Upper lobe of left lung (tissue), 6 donors: ENCODE measurements at places on chromosomes 2 and 18. TPM values are rescaled to one million over a fixed set of nuclear protein-coding genes. Genes with fewer than 3 reads are reported as not detected.

GRCh38 chr2:64401529-64401880 lies 52.5 kb upstream of the LGALSL start:
- H3K4me3 ChIP-seq: no peak overlapping the region
- H3K27me3 ChIP-seq: no peaks in the 10 kb centered on the region
- DNase-seq: peak; percentile 69
- H3K27ac ChIP-seq: no peak overlapping the region

DNA sequence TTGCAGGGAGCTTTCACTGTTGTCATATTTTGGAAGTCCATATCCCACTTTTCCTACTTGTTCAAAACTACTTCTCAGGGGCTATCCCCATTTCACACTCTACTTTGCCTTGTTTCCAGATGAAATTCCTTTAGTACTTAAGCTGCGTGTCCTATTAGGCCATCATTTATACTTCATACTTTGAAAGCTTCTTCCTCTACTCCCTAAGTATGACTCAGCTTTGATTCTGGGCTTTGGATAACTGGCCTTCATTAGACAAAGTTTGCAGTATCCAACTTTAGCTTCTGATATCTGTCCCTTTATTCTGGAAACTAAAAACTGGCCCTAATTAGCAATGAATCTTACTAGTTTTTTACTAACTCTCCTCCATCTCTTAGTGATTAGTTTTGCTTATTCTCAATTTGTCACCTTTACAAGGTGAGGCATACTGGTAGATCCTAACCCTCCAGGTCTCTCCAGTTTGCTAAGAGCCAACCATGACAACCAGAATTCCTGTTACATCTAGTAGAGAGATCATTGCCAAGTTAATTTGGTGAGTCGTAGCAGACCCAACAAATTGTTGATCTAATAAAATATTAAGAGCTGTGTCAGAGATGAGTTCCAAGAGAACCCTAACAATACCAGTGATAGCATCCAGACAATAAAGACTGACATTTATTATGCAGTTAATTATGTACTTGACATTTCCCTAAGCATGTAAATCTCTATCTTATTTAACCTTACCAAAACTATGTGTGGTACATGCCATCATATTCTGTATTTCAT lies 31.2 kb upstream of the ITGAV start:
- DNase-seq: no peak
- no peaks in the 10 kb centered on the region for H3K4me1 ChIP-seq
- H3K4me3 ChIP-seq: no peak overlapping the region
- no peak overlapping the region for H3K27ac ChIP-seq
- no peaks in the 10 kb centered on the region for H3K36me3 ChIP-seq

Gene ABCB11
- not detected for total RNA-seq

Gene MAPK4
- total RNA-seq: 8.0 TPM

Gene LCT
- not detected for total RNA-seq

GRCh38 chr2:113113807-113114206 lies 13.6 kb upstream of the IL1RN start:
- H3K4me1 ChIP-seq: peaks cover 4% of the 10 kb centered on the region
- H3K4me3 ChIP-seq: no peak overlapping the region
- H3K36me3 ChIP-seq: no peaks in the 10 kb centered on the region

GRCh38 chr2:7007488-7007845 lies 90.3 kb downstream of the RNF144A start:
- DNase-seq: no peak
- no peaks in the 10 kb centered on the region for H3K27me3 ChIP-seq
- H3K36me3 ChIP-seq: no peaks in the 10 kb centered on the region
- H3K4me3 ChIP-seq: no peak overlapping the region
- H3K27ac ChIP-seq: peak overlapping the region; percentile 69
- H3K4me1 ChIP-seq: peaks cover 24% of the 10 kb centered on the region

GRCh38 chr2:12488352-12489318 lies 228.1 kb upstream of the TRIB2 start:
- H3K27me3 ChIP-seq: no peaks in the 10 kb centered on the region
- peaks cover 6% of the 10 kb centered on the region for H3K4me1 ChIP-seq
- no peak for DNase-seq
- H3K27ac ChIP-seq: no peak overlapping the region
- H3K4me3 ChIP-seq: no peak overlapping the region

DNA sequence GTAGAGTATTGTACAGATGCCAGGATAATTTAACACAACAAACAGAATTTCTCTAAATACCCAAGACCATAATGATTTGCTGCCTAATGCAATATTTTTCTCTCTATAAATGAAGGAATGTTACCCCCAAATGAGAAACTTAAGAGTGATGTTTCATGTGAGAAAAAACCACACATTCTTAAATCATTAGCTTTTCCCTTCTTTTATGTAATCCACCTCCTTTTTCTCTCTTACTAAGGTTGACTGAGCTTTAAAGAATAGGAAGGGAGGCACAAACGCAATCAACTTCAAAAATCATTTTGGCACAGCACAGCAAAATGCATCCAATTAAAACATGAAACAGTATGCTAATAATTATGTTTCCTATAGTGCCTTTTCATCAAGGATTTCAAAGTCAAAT lies 698.1 kb upstream of the CDH2 start:
- H3K36me3 ChIP-seq: no peaks in the 10 kb centered on the region
- DNase-seq: no peak
- no peaks in the 10 kb centered on the region for H3K4me1 ChIP-seq
- H3K27ac ChIP-seq: no peak overlapping the region
- no peaks in the 10 kb centered on the region for H3K27me3 ChIP-seq

Gene IL37
- total RNA-seq: not detected

Gene SCG2
- total RNA-seq: not detected

- no peak overlapping the region for H3K4me3 ChIP-seq
- no peaks in the 10 kb centered on the region for H3K27me3 ChIP-seq
- H3K27ac ChIP-seq: no peak overlapping the region
- H3K4me1 ChIP-seq: peaks cover 3% of the 10 kb centered on the region
- H3K36me3 ChIP-seq: no peaks in the 10 kb centered on the region
- no peak for DNase-seq
Observed at GRCh38 chr2:23522726-23523372, 137.9 kb downstream of the KLHL29 start.

Gene DUSP2
- 6.9 TPM for total RNA-seq

Gene UGT1A6
- not detected for total RNA-seq

Gene PLEKHH2
- 36.0 TPM for total RNA-seq

- no peaks in the 10 kb centered on the region for H3K36me3 ChIP-seq
- H3K27ac ChIP-seq: no peak overlapping the region
- no peaks in the 10 kb centered on the region for H3K27me3 ChIP-seq
Observed at GRCh38 chr2:137813176-137813575, 151.1 kb upstream of the HNMT start.

DNA sequence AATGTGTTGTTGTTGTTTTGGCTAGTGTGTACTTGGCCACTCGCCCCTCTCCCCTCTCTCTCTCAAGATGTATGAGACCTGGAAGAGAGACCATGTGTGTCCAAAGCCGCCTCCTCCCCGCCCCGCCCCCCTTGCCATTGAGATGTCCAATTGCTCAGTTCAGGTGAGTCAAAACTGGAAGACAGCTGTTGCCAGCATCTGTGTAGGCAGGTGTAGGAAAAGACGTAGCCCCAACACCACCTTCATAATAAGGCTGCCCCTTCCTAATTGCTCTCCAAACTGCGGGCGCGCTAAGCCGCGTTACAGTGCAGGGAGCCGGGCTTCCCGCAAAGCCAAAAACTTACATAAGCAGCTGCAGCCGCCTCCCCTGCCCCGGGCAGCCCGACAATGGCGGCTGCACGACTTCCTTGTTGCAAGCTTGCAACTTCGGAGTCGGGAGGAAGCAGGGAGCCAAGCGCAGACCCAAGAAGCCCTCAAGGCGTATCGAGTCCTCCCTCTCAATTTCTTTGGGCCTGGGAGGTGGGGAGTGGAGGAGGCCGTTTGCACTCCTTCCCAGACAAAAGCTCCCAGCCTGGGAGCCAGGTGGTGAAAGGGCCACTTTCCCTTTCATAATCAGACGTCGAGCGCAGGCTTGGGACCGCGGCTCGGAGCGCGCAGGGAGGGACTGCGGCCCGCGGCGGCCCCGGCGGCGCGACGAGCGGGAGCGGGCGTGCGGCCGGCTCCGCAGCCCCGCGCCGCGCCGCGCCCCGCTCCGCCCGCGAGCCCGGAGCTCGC lies 882 bp downstream of the ZBTB14 start:
- H3K27ac ChIP-seq: peak overlapping the region; percentile 92
- H3K4me1 ChIP-seq: peaks cover 16% of the 10 kb centered on the region
- peak overlapping the region; percentile 89 for H3K4me3 ChIP-seq
- H3K36me3 ChIP-seq: peaks cover 7% of the 10 kb centered on the region
- no peaks in the 10 kb centered on the region for H3K27me3 ChIP-seq

DNA sequence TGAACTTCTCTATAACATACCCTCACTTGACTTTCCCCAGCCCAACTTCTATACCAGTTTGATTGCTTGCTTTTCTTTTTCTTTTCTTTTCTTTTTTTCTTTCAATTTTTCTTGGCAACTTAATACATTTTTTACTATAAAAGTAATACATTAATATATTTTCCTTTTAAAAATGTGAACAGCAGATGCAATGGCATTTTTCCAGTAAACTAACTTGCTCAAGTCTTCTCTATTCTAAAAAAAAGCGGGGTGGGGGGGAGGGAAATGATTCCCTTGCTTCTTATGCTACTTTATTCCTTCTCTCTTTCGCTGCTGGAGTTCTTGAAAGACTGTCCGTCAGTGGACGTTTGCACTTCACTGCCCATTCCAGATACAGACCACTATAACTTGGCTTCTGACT lies 70.5 kb downstream of the RBMS1 start:
- no peak for DNase-seq
- H3K27me3 ChIP-seq: no peaks in the 10 kb centered on the region
- no peak overlapping the region for H3K4me3 ChIP-seq

DNA sequence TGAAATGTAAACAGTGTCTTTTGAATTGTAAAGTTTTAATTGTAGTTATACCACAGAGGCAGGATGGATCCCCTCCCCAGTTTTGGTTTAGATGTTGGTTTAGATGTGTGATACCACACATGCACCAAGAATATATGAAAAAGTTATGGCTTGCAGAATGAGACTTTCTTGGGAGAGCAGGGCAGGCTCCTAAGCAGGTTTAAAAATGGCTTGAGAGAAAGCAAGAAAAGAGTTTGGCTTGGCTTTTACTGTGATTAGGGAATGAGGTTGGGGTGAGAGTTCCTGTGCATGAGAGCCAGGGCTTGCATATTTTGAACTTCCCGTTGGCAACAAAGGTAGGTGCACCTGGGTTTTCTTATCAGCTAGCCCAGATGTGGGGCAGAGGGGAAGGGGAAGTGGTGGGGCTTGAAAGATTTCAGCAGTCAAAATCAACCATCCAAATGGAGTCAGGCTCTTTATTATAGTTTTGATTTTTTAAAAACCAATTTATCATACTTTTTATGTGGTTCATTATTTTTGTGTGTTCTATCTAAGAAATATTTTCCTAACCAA lies 246.9 kb downstream of the MTX2 start:
- H3K4me3 ChIP-seq: no peak overlapping the region
- H3K36me3 ChIP-seq: no peaks in the 10 kb centered on the region
- no peaks in the 10 kb centered on the region for H3K4me1 ChIP-seq

DNA sequence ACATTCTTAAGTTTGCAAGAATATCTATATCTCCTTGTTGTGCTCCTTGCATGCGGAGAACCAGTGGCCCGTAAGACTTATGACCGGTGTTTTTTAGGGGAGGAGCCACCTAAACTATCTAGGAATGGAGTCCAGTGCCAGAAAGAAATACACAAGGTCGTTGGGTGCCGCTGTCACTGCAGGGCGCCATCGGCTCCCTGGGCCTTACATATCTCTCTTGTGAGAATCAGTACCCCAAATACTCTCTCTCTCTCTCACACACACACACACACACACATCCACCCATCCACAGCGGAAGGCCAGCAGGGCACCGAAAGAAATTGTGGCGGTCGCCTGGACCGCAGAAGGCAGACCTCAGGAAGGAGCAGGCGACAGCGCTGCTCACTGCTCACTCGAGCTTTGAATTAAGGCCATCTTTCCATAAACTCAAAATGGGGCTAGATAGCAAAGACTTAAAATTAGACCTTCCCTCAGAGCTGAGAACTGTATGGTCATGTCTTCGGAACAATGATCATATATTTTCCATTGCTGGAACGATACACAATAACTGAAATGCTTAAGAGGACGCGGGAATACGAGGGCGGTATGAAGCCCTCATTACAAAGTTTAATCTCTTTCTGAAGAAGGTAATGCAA lies 10.4 kb downstream of the NR4A2 start:
- no peaks in the 10 kb centered on the region for H3K27me3 ChIP-seq
- peak; percentile 23 for DNase-seq
- peak overlapping the region; percentile 42 for H3K4me3 ChIP-seq
- H3K36me3 ChIP-seq: peaks cover 5% of the 10 kb centered on the region
- H3K27ac ChIP-seq: no peak overlapping the region

DNA sequence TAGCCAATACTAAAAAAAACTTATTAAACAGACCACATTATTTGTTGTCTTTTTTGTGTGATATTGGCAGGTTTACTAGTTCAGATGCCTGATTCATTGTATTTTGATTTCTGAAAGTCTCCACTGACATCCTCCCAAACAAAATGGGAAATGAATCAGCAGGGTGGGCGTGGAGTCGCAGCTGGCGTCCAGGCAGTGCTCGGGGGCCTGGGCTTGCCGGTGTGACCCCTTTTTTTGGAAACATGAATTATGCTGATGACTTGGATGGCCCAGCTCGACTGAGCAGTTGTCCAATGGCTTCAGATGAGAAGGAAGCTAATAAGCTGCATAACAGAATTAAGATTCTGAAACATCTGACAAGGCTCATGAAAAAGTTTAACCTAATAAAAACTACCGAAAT lies 1.7 kb upstream of the KCNG2 start:
- no peak overlapping the region for H3K4me3 ChIP-seq
- no peak overlapping the region for H3K27ac ChIP-seq
- H3K4me1 ChIP-seq: peaks cover 27% of the 10 kb centered on the region
- no peaks in the 10 kb centered on the region for H3K36me3 ChIP-seq
- peak; percentile 28 for DNase-seq

GRCh38 chr2:8004250-8004681 lies 677.6 kb upstream of the ID2 start:
- no peaks in the 10 kb centered on the region for H3K27me3 ChIP-seq
- no peak for DNase-seq
- no peaks in the 10 kb centered on the region for H3K36me3 ChIP-seq
- peaks cover 5% of the 10 kb centered on the region for H3K4me1 ChIP-seq
- H3K27ac ChIP-seq: peak overlapping the region; percentile 32

DNA sequence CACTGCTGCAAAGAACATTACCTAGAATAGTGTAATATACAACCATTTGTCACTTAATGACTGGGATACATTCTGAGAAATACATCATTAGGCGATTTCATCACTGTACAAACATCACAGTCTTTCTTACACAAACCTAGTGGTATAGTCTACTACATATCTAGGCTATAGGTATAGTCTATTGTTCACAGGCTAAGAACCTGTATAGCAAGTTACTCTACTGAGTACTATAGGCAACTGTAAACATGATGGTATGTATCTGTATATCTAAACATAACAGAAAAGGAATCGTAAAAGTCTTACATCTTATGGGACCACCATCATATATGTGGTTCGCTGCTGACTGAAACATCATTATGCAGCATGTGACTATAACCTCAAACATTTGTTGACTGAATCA lies 21.4 kb downstream of the SP3 start:
- H3K4me3 ChIP-seq: no peak overlapping the region
- H3K27ac ChIP-seq: no peak overlapping the region
- peaks cover 2% of the 10 kb centered on the region for H3K36me3 ChIP-seq

Gene TNFRSF11A
- total RNA-seq: 5.9 TPM

- no peak for DNase-seq
- H3K27me3 ChIP-seq: no peaks in the 10 kb centered on the region
- no peak overlapping the region for H3K4me3 ChIP-seq
- peaks cover 2% of the 10 kb centered on the region for H3K4me1 ChIP-seq
Observed at GRCh38 chr2:101036562-101036961, 34.5 kb downstream of the RPL31 start.

- H3K27me3 ChIP-seq: no peaks in the 10 kb centered on the region
- no peak overlapping the region for H3K27ac ChIP-seq
- H3K4me1 ChIP-seq: no peaks in the 10 kb centered on the region
- H3K36me3 ChIP-seq: no peaks in the 10 kb centered on the region
- no peak overlapping the region for H3K4me3 ChIP-seq
Observed at GRCh38 chr18:28071199-28071598, 105.7 kb downstream of the CDH2 start.

Gene CFAP221
- 13.9 TPM for total RNA-seq

Gene CMPK2
- 18.9 TPM for total RNA-seq

Gene SLC9A4
- total RNA-seq: not detected
